ENCODE measurements at places on chromosomes 4 and X. TPM values are rescaled to one million over a fixed set of nuclear protein-coding genes. Genes with fewer than 3 reads are reported as not detected.
A peak's percentile ranks its signal among the peaks of the same experiment; 100 is the strongest.

RNF128 gene
- 0.54 TPM for total RNA-seq

CCDC110 gene
- total RNA-seq = 0.38 TPM

ATOH1 gene
- not detected for total RNA-seq

GRCh38 chr4:38151873-38152272 lies 191.7 kb downstream of the PTTG2 start:
- peak; percentile 41 for DNase-seq

GRCh38 chr4:168844353-168845049 lies 165.6 kb downstream of the CBR4 start:
- DNase-seq = no peak

DNA sequence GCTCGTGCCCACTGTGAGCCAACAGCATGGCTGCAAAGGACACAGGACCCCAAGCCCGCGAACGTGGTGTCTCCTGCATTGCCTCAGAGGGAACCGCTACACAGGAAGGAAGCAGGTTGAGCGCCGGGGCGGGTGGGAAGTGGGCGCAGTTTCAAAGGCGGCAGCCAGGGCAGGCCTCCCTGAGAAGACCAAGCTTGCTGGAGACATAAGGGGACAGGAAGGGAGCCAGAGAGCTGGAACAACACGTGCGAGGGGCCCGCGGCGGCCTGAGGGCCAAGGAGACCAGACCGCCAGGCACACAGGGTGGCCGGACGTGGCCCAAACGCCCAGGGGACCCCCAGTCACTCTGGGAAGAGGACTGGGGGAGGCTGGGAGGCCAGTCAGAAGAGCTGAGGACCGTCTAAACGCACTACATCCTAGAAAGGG lies 32.0 kb downstream of the CTBP1 start:
- DNase-seq = no peak

DNA sequence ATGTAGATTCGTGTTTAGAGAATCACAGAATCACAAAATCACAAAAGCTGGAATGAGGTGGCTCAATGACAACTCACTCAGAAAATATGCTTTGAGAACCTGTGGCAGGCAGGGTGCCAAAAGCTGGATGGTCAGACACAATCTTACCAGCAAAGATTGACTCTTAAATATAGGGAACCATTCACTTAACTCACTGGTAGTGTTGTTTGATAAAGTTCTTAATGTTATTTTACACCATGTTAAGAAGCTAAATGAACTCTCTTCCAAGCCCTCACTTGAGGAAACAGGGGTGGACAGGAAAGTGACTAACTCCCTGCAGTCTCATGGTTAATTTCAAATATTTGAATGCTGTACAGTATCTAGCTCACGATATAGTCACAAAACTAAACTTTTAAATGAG lies 5.7 kb upstream of the SCOC start:
- DNase-seq = peak; percentile 74

DNA sequence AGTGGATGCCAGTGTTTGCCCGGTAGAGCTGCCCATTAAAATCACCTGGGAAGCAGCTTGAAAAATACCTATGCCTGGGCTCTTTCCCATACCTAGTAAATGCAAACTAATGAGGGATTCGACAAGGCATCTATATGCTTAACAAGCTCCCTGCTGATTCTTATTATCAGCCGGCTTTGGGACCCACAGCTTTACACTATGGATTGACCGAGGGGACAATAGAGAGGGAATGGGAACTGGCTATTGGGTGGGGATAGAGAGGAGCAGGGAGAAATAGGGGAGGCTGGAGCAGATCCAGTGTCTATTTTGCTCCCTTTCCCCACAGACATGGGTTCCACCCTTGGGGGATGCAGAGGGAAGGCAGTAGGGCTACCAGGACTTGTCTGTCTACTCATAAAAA lies 103.1 kb upstream of the TEX13D start:
- DNase-seq = no peak

DNA sequence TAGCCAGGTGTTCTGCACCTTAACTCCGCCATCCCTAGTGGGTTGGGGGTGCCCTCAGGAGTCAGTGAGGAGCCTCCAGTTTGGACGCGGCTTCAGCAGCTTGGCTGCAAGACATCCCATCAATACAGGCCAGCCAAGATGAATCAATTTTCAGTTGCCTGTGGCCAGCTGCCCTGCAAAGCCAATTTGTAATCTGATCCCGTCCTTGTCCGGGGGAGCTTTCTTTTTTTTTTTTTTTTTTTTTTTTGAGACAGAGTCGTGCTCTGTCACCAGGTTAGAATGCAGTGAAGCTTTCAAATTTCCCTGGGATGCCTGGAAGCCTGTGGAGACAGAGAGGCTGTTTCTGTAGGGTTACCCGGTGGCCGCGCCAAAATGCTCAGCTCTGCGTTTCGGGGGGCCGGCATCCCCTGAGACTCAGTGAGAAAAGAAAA lies 192.5 kb downstream of the ASMT start:
- DNase-seq = peak; percentile 15

Measured in GM23248 (cell line).